CD8-positive, alpha-beta T cell (primary cell): ENCODE measurements at places on chromosomes 16 and 17.

- DNase-seq: no peak
Observed at GRCh38 chr17:17844500-17844899, 7.7 kb upstream of the SREBF1 start.

- DNase-seq: no peak
Observed at GRCh38 chr17:61029181-61029580, 351.5 kb downstream of the BCAS3 start.

DNA sequence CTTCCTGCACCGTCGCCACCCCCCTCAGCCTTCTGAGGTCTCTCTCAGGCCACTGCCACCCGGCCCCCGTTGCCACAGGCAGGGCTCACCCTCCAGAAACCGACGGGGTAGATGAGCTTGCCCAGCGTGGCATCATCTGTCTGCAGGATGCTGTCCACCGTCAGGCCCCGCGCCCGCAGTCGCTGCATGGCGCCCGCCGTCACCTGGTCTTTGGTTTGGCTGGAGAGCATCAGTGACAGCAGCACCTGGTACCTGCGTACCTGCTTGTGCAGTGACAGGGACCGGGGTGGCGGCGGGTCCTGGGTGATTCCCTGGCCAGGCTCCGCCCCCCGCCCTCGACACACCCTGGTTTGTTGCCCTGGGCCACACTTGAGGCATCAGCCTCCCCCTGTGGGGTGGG, 3.1 kb downstream of the NTHL1 start:
- no peak for DNase-seq

GRCh38 chr16:89193576-89194293, 6.6 kb downstream of the SLC22A31 start:
- DNase-seq: peak; percentile 16

GRCh38 chr17:8125154-8125946, 1.4 kb upstream of the HES7 start:
- peak; percentile 89 for DNase-seq
